ENCODE measurements at places on chromosomes 3 and 15.
A peak's percentile ranks its signal among the peaks of the same experiment; 100 is the strongest.

DNA sequence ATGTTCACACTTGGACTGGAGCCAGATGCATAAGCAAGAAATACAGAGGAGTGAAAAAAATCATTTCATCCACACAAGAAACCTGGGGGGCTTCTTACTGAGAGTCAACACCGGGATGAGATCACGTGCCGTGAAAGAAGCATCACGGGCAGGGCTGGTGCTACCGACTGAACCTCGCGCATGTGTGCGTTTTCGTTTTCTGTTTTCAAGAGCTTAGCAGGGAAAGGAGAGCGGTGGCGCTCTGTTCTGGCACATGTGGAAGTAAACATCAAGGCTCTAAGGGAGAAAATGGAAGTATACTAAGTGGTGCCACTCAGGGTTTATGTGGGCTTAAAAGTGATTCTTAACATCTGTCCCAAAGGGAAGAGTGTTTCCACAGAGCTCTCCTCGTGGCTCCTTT lies 55.9 kb downstream of the VGLL4 start:
- no peak for DNase-seq

GRCh38 chr3:113223475-113224281 lies 12.3 kb downstream of the BOC start:
- no peak for DNase-seq

GRCh38 chr15:80492874-80493273 lies 88.7 kb downstream of the ARNT2 start:
- no peak for DNase-seq

- DNase-seq: no peak
Observed at GRCh38 chr3:185517387-185518130, 18.7 kb upstream of the TMEM41A start.

DNA sequence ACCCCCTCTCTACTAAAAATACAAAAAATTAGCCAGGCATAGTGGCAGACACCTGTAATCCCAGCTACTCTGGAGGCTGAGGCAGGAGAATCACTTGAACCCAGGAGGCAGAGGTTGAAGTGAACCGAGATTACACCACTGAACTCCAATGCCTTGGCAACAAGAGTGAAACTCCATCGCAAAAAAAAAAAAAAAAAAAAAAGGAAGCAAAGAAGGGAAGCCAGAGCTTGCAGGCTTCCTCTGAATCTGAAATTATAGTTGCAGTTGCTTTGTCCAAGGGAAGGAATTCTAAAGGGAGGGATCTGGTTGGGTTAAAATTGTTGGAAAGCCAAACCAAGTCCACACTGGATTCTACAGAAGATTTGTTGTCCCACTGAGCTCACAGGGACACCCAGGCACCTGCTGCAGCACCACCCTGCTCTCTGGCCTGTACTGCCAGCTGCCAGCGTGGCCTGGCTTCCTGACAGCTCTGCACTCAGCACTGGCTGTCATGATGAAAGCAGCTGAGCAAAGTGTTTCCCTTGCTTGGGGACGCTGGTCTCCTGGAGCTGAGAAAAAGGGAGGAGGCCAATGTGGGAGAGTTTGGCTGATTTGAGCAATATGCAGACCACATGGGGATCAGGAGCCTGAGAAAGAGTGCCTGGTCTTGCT lies 88.8 kb upstream of the HES1 start:
- no peak for DNase-seq

- DNase-seq: peak; percentile 36
Observed at GRCh38 chr3:67804089-67804488, 149.7 kb upstream of the SUCLG2 start.

GRCh38 chr15:50884540-50884939 lies 23.9 kb upstream of the AP4E1 start:
- no peak for DNase-seq
